ENCODE measurements at places on chromosomes 16 and 17.
A peak's percentile ranks its signal among the peaks of the same experiment; 100 is the strongest.

DNA sequence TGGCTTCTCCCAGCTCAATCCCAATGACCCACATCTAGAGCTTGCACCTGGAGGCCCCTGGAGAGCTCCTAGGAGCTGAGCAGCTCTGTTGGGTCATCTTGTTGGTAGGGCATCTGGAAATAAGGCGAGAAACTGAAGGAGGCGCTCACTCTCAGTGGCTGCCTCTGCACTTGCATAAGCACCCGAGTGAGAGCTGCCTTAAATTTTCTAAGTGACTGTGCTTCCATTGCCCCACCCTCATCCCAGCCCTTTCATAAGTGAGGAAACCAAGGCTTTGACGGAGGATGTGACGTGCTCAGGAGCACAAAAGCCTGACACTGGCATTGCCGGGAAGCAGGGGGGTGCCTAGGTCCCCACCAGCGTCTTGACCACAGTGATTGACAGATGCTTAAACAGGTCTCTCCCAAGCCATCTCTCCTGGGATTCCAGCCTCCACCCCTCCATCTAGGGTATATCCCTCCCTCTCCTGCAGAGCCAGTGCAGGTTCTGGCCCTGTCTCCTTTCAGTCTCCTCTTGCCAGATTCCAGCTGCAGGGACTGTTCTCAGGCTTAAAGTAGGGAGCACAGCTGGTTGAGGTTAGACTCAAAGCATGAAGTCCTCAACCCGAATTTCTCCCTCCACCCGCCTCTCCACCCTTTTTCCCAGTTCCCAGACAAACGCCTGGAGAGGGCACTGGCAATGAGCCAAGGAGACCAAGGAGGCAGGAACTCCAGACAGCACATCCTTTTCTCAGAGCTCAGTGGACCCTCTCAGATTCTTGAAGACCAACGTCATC, 113.7 kb downstream of the IRX5 start:
- no peak for DNase-seq

GRCh38 chr16:720990-721764, at the start of gene ANTKMT:
ANTKMT (plus strand) TSS chr16:721146; CDS start chr16:721275, 129 bp downstream.
- DNase-seq, result peak; percentile 83

DNA sequence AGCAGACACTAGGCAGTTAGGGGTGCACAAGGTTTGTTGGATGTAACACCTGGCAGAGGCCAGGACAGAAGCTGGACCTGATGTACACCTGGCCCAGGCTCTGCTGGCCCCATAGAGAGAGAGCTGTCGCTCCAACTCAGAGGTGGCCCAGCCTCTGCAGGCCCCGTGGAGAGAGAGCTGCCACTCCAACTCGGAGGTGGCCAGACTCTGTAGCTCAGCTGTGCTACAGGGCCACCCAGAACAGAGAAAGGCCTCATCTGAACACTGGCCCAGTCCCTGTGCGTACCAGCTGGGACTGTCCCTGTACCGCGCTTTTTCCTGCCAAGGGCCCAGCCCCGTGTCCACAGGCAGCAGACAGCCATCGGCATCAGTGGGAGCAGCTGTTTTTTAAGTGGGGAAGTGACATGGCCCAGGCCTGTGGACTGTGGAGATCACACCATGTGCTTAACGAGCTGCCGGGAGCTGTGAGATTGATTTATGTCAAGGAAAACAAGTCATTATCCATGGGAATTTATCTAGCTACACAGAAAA, 176.4 kb upstream of the CHMP6 start:
- no peak for DNase-seq

DNA sequence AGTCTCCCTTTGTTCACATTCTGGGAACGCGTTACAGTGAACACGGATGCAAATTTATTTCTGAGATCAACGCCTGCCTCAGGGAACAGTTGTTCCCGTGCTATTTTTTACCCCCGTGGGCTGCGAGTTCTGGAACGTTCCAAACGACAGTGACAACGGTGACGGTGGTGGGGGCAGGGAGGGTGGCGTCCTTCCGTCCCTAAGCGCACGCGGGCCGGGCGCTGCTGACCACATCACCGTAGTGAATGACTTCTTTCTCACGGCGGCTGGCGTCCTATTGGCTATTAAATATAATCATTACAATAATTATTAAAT, 45.1 kb upstream of the SSTR5 start:
- DNase-seq, result no peak

DNA sequence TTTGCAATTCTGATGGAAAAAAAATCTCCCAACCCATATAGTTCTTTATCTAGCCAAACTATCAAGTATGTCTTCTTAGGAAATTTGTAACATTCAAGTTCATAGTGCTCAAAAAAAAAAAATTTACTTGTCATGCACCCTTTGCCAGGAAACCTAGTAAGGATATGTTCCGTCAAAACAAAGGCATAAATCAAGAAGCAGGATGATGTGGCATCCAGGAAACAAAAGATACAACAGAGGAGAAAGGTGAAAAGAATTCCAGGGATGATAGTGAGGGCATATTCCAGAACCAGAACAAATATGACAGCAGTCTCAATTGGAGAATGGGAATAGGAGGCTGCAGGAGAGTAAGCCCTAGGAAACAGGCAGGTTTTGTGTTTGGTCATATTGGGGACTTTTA, 104.6 kb downstream of the SPAG9 start:
- no peak for DNase-seq

- DNase-seq, result no peak
Observed at GRCh38 chr16:83723901-83724300, 83.9 kb upstream of the HSBP1 start.

GRCh38 chr16:89900885-89901284, 17.8 kb upstream of the MC1R start:
- no peak for DNase-seq

GRCh38 chr17:65742403-65743307, 181.2 kb upstream of the AXIN2 start:
- DNase-seq, result no peak

GRCh38 chr16:20329392-20330138, 2.3 kb upstream of the GP2 start:
- no peak for DNase-seq

DNA sequence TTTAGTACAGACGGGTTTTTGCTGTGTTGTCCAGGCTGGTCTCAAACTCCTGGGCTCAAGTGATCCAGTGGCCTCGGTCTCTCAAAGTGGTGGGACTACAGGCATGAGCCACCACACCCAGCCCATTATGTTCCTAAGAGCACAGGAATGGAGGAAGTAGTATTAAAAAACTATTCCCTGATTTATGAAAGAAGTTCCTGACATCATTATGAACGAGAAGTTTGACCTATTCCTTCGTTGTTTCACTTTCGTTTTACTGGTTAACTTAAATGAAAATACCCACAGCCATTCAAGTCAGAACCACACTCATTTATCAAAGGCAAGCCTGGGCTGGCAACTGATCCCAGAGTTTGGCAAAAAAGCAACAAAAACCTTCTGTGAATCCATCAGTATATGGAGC, 13.5 kb upstream of the CBX4 start:
- DNase-seq, result no peak

Measured in NCI-H1092 (cell line).